ENCODE measurements at places on chromosomes 12 and 14.

DNA sequence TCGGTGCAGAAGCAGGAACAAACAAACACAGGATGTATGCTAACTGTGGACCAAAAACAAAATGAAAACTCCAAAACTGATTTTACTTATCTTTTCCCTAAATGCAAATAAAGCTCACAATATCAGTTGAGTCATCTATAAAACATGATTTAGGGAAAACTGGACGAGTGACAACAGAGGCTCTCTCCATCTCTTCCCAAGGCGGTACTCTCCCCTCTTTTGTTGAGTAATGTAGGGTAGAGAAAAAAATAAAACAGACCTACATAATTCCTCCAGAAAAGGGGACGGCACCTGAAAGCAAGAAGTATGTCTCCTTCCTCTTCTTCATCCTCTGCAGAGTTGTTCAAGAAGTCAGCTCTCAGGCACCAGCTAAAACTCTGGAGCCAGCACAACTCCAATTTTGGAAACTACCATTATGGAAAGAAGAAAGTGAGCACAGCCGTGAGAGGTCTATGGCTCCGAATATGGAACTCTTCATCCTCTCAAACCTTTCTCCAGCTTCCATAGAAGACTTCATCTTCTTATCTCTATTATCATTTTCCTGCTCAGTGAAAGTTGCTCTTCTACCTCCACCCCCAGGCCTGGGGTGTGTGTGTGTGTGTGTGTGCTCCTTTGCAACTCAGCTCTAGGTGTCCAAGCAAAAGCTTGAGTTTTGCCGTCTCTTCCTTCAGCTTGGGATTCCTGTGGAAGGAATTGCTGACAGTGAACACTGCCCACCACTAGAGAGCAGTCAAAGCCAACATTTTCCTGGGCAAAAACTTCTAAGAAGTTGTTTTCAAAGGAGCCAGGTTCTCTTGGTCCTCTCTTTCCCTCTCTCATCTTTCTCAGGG, 155.4 kb downstream of the DIO2 start:
- DNase-seq = peak; percentile 6

- DNase-seq = no peak
Measured at GRCh38 chr14:104184911-104185499, 46.6 kb downstream of the KIF26A start.

GRCh38 chr12:54700301-54700700, 52.1 kb upstream of the DCD start:
- DNase-seq = no peak

GRCh38 chr14:73342670-73343069, 105.4 kb downstream of the PAPLN start:
- no peak for DNase-seq

DNA sequence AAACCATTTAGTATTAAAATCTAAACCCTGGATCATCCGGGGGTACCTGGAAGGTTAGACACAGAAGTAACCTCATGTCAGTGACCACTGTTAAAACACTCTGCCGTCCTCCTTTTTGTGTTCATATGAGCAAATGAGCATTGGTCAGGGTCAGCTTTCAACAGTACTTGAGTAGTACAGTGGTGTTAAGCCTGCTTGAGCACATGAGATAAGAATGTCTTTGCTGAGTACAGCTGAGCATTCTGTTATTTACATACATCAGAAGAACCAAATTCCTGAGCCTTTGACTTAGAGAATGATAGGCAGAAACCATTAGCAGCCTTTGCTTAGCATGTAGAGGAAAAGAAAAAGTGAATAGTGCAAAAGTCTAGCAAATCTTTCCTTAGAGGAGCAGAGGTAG, 38.6 kb upstream of the LRTM2 start:
- DNase-seq = no peak

DNA sequence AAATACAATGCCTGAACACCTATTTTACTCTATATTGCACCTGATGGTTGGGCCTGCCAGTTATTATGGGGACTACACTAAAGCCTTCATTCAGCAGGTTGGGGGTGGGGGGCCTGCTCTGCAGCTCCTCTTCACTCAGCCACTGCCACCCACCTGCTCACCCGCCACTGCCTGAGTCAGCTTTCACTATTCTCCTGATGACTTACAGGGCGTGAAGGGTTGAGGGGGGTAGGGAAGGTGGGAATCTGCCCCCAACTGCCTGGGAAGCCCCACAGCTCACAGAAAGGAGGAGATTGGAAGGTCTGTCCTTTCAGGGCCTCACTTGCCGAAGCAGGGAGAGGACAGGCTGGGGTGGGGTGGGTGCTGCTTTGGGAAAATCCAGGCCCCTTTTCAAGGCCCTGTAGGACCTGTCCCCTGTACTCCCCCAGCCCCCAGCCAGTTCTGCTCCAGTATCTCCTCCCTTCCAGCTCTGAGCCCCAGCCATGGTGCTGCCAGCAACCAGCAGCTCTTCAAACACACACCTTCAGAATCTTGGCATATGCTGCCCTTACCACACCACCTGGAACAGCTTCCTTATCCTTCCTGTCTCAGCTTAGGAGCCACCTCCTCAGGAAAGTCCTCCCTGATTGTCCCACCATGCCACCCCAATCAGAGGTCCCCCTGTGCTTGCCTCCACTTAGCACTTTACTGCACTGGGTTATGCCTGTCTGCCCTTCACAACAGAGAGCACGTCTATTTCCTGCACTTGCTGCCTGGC, 33.1 kb downstream of the IRF2BPL start:
- DNase-seq = no peak

GRCh38 chr12:41365653-41366171, 177.6 kb downstream of the PDZRN4 start:
- DNase-seq = no peak

Measured in GM10248 (cell line).